RKO (cell line): ENCODE measurements at places on chromosomes 11 and 22.

DNA sequence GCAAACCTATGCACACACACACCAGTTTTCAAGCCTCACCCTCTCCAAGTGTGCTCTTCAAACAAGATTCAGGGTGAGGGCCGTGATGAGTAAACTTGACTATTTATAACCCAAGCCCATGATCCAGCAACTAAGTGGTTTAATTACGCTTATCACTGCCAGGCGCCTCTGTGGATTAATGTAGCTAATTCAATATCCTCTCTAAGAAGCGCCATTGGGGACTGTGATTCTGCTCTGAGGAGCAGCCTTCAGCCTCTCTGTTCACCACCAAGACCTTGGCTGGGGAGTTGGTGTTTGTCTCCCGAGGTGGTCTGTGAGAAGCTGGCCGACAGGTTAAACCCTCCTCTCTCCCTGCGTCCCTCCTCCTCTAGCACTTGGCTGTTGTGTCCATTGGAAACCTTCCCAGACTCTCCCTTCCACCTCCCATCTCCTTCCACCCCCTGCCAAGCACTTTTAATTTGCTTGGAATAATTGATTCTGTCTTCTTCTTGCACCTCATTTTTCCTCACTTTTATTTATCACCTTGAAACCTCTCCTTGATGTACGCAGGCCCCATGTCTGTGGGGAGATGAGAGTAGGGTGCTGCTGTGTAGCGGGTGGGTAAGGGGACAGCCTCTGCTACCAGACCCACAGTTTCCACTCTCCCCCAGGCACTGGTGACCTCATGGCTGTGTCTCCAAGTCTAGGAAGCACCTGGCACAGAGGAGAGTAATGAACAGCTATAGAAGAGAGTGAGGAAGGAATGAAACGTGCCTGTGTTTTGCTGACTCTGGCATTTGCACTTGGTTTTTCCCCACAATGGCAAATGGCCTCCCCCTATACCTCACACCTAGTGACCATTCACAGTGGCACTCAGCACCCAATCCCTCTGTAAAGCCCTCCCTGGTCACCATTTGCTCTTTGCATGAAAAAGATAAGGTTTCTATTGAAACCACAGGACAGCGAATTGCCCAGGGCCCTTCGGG, 236.6 kb downstream of the GRIK4 start:
- DNase-seq: no peak

GRCh38 chr11:15819679-15820286, 536.6 kb downstream of the SOX6 start:
- peak; percentile 50 for DNase-seq

- no peak for DNase-seq
These were observed 554.0 kb downstream of the INSC start for GRCh38 chr11:15668718-15669117.

- DNase-seq: no peak
These were observed 327.0 kb upstream of the CCDC90B start for GRCh38 chr11:83612891-83613766.

DNA sequence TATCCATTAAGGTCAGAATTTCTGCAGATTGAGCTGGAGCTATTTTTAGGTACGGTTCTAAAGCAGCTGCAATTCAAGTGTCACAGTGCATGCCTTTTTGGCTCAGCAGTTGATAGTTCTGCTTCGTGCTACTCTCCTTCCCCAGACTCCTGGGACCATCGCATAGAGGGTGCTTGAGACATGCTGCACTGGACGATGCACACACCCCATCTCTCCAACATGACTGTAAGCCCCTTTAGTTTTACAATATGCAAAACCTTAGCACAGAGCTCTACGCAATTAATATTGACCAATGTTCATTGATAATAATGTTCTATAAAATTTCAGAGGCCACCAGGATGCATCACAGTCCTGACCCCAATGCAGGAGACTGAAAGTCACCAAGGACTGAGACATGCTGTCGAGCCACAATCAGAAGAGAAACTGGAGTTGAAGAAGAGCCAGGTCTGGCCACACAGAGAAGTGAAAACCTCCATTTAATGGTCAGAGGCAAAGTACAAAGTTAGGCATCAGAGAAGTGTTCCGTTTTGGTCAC, 120.9 kb upstream of the ZC3H12C start:
- DNase-seq: no peak

DNA sequence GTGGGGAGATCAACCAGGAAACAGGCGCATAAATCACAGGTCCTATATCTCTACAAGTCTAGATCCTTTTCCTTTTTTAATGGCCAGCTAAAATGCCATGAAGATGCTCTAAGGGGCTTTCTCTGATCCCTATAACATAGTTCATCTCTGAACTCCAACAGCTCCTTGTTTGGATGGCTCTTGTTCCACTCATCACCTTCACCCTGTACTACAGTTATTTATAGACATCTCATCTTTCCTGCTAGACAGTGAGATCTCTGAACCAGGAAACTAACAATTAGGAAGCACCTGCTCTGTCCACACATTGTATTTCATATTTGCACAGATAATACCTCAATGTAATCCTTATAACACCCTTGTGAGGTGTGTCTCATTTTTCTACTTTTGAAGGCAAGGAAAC, 31.6 kb downstream of the KCNA4 start:
- DNase-seq: no peak
